ENCODE measurements at places on chromosomes 5 and 9. TPM values are rescaled to one million over a fixed set of nuclear protein-coding genes. Genes with fewer than 3 reads are reported as not detected.

The TMEM245 gene
- total RNA-seq, result 39.6 TPM

The SPATA31C1 gene
- total RNA-seq, result not detected

The TRPM3 gene
- not detected for total RNA-seq

The PDLIM7 gene
- 82.0 TPM for total RNA-seq

The KYAT1 gene
- total RNA-seq, result 7.5 TPM

Measured in A549 treated with DMSO at 1 μM for 4 hours (cell line).